ENCODE measurements at places on chromosomes 2 and 18.

DNA sequence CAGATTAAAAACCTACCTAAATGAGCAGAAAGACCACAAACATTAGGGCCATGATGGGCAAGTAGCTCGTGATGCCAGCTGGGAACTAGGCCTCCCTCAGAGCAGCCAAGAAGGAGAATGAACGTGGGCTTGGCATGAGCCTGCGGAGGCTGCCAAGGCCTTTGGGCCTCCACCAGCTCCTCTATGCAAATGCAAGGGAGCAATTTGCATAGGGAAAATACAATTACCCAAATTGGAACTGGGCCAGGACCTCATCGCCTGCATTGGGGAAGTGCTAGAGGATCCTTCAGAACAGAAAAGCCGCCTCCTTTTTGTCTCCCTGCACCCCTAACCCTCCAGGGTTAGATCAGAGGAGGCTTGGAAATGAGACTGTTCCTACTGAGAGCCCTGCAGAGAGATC is 326.4 kb downstream of the SMAD2 start:
- no peak for DNase-seq

- DNase-seq = no peak
Measured at GRCh38 chr18:44889111-44889510, 208.4 kb downstream of the SETBP1 start.

- no peak for DNase-seq
Measured at GRCh38 chr18:50466634-50467033, 91.8 kb downstream of the SKA1 start.

DNA sequence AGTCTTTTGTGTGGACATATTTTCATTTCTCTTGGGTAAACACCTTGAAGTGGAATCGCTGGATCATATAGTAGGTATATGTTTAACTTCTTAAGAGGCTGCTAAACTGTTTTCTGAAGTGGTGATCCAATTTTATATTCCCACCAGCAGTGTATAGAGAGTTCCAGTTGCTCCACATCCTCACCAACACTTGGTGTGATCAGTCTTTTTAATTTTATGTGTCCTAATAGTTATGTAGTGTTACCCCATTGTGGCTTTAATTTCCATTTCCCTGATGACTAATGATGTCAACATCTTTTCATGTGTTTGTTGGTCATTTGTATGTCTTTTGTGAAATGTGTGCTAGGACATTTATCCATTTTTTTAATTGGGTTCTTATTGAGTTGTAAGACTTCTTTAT is 56.9 kb downstream of the DGKD start:
- DNase-seq = no peak

GRCh38 chr2:63790906-63791305 is 50.8 kb upstream of the UGP2 start:
- no peak for DNase-seq

DNA sequence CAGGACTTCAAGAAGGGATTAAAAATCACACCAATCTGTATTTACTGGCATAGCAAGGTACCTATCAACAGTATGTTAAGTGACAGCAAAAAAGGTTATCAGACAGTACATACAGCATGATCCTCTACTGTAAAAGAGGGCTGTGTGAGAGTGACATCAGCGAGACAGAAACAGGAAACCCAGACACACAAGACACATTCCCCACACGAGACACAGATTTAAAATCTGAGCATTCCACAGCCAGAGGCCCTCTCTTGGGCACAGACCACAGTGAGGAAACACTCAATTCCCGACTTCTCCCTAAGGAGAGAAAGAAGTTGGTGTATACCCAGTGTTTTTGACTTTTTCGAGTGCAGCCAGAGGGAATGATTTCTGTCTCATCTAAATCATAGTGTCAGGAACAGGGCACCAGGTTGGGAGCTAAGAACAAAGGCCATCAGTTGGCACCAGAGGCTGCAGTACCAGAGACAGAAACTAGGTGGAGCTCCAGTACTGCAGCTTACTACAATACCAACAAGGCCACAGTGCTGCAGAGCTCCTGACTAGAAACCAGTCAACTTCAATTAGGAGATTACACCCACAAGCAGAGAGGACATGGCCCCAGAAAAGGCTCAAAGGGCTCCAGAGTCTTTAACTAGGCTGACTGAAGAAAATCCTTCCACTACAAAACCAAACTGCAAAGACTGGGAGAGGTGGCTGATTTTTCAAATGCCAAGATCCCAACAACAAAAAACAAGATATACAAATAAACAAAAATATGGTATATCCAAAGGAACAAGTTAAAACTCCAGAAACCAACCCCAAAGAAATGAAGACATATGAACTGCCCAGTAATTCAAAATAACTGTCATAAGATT is 41.0 kb downstream of the UNC50 start:
- DNase-seq = peak; percentile 96

DNA sequence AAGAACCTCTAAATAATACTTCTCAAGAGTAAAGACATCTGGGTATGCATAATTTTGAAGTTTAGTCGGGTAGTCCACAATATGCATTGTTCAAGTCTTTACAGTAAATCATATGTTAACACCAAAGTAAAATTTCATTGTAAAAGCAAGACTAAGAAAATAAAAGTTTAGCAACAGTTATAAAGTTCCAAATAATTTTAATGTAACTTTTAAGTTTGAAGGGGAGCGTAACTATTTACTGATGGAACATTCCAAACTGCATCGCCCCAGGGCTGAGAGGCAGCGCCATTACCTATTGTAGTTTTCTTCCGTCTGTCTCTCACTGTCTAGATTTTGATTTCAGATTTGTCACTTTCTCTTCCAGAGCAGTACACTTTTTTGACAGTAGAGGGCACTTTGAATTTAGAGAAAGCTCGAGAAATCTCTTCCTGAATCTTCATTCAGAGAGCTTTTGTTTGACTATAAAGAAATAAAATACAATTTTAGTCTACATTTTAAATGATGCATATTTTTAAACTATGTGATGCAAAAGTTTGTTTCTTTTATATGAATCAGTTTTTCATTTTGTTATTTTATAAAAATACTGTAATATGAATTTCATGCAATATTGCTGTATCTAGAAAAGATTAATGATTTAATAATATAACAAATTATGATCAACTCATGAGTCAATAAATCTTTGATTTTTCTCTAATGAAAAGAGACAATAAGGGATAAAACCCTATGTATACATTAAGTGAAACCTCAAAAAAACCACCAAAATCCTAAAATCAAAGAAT is 389.8 kb downstream of the FIGN start:
- no peak for DNase-seq

GRCh38 chr2:201205515-201205849 is 22.5 kb downstream of the CASP10 start:
- no peak for DNase-seq

- DNase-seq = no peak
Measured at GRCh38 chr2:78202366-78202765, 680.2 kb upstream of the LRRTM4 start.

DNA sequence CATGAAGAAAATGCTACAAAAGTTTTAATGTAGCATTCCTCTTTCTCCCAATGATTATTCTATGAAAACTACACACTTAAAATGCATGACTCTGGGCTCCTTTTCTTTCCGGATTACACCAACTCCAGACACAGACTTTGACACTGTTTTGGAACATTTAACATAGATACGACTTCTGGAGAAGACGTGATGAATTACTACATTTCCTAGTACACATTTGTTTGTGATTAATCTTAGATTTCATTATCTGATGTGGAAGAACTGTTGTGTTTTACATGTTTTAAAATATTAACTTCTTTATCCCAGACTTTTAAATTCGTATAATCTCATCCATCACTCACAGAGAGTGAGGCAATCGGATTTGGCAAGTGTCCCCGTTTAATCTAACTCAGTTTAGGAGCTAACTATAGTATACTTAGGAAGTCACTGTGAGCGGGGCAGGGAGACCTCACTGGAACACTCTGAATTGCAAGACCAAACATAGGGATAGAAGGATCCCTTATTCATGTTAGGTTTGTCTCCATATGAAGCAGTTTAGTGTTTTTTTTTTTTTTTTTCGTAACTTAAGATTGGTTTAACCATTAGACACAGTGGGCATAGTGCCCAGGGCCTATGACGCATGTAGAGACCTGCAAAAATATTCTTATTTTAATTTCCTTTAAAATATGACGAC is 66.7 kb downstream of the PDE1A start:
- DNase-seq = no peak

- peak; percentile 69 for DNase-seq
Measured at GRCh38 chr2:38301340-38301968, 75.6 kb downstream of the ATL2 start.

DNA sequence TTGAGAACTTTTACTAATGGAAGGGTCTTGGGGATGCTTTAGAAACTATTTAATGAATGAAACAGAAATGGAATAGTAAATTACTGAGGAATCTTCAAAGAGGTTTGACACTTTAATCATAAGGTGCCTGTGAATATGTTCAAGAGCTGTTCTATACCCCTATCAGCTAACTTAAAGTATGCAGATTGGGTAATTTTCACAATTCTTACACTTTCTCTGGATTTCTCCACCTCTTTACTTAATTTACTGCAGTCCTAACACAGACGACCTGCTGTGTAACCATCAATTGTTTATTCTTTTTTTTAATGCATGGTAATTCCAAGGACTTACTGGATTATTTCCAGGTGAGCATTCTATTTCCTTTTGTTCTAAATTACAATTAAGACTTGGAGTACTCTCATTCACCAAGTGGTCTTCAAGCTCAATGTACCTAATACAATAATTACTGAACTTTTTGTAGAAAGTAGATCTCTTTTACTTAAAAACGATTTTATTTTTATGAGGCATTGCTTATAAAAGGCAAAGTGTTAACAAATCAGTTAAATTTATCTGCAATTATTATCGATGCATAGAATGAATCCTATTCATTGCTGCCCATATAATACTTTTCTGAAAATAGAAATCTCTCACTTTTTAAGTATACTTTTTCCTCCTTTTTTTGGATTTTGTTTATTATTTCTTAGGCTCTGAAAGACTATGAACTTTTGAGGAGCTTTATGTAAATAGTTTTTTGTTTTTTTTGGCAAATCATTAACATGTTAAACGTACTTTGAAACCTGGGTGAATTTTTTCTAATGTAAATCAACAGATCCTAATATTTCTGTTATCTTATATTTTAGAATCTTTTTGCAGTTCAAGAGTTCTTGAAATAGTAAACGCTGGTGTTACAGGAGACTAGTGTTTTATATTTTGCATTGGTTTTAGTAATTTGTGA is 5.5 kb downstream of the VSNL1 start:
- no peak for DNase-seq

DNA sequence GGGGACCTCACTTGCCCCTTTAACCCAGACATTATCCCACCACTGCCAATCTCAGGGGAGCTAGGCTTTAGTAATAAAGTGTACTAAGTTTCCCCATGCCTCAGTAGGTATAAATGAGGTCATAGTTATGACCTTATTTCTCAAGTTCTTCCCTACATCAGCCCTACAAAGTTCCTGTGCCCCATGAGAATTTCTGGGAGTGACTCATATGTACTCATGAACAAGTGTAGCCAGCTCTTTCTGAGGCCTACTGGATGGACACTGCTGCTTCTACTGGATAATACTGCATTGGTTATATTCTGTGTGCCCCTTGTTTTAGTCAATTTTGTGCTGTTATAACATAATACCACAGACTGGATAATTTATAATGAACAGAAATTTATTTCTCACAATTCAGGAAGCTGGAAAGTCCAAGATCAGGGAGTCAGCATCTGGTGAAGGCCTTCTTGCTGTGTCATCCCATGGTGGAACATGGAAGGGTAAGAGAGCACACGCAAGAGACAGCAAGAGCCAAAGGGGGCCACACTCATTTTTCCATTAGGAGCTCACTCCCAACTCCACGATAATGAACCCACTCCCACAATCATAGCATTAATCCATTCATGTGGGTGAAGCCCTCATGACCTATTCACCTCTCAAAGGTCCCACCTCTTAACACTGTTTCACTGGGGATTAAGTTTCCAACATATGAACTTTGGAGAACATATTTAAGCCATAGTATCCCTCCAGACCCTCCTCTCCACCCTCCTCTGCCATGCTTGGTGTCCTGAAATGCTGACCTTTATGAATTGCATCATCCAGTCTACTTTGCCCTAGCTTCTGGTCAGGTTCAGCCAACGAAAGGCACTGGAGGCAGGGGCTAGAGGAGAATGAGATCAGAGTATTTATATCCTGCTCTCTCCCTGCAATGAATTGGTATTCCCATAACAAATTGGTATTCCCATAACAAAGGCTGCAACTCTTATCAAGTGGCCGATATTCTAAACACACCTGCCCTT is 25.4 kb upstream of the ST3GAL5 start:
- DNase-seq = no peak

- no peak for DNase-seq
Measured at GRCh38 chr2:2734308-2734707, 403.2 kb upstream of the MYT1L start.

DNA sequence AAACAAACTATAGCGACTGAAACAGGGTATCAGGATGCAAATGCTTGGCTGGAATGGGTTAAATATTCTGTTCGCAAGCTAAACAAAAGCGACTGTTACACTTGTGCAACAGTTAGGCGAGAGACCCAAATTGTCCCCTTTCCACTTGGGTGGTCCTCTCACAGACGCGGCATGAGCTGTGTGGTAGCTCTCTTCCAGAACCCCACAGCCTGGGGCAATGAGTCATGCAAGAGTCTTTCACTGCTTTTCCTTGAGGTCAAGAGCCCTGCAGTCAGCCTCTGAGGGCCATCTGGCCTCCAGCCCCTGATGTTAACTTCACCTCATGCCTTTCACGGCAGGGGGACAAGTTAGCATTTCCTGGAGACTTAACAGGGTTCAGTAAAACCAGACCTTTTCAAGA is 25.7 kb downstream of the SULT1C4 start:
- DNase-seq = peak; percentile 92

Measured in endodermal cell (in vitro differentiated cells).